Glutamatergic neuron (in vitro differentiated cells): ENCODE measurements at places on chromosomes 7 and 10. TPM values are rescaled to one million over a fixed set of nuclear protein-coding genes. Genes with fewer than 3 reads are reported as not detected.

WNT8B gene
- total RNA-seq = not detected

TRIL gene
- total RNA-seq = 1.4 TPM

COL13A1 gene
- total RNA-seq = 8.5 TPM

GRCh38 chr10:12597176-12597575 is 247.8 kb downstream of the CAMK1D start:
- H3K4me3 ChIP-seq = no peak overlapping the region
- peaks cover 3% of the 10 kb centered on the region for H3K27me3 ChIP-seq
- H3K36me3 ChIP-seq = peaks cover 10% of the 10 kb centered on the region
- H3K4me1 ChIP-seq = no peaks in the 10 kb centered on the region

DNA sequence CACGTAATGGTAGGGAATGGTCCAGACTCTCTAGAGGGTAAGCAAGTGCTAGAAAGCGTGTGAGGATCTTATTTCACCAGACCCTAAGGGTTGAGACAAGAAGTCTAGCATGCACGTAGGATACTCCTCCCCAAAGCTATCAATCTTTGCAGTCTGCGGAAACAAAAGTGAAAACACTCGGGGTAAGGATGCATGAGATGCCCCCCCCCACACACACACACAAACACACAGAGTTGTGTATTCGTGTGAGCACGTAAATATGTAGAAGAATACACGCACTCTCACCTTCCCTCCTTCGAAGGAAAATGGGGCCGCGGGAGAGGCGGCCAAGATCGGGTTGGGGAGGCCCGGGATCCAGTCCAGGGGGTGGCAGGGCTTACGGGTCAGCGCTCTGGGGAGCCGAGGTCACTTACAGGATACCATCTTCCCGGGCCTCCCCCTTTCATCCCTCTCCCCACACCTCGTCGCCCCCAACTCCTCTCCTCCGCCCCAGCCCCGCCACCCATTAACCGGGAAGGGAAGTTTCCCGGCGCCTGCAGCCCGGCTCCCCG is 455 bp downstream of the CUL2 start:
- no peaks in the 10 kb centered on the region for H3K36me3 ChIP-seq
- peak overlapping the region; percentile 94 for H3K27ac ChIP-seq
- DNase-seq = no peak
- peaks cover 8% of the 10 kb centered on the region for H3K27me3 ChIP-seq
- peaks cover 10% of the 10 kb centered on the region for H3K4me1 ChIP-seq

ANKRD30A gene
- total RNA-seq = not detected

DNA sequence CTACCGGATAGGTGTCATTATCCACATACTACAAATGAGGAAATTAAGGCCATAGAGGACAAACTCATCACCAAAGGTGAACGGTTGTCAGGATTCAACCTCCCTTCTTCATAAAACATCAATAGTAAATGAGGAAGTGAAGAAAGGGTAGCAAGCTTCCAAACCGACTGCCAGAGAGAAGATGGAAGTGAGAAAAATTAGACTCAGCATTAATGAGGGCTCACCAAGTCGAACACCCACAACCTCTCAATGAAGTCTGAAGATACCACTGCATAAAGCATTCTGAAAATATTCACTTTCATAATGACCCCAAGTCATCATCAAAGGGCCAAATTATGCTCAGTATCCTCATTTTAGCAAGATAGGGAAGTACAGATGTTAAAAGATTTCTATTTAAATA is 29.6 kb downstream of the ABCB4 start:
- no peaks in the 10 kb centered on the region for H3K36me3 ChIP-seq
- H3K4me1 ChIP-seq = peaks cover 4% of the 10 kb centered on the region
- H3K27ac ChIP-seq = no peak overlapping the region
- no peak overlapping the region for H3K4me3 ChIP-seq
- H3K27me3 ChIP-seq = no peaks in the 10 kb centered on the region
- no peak for DNase-seq

DNA sequence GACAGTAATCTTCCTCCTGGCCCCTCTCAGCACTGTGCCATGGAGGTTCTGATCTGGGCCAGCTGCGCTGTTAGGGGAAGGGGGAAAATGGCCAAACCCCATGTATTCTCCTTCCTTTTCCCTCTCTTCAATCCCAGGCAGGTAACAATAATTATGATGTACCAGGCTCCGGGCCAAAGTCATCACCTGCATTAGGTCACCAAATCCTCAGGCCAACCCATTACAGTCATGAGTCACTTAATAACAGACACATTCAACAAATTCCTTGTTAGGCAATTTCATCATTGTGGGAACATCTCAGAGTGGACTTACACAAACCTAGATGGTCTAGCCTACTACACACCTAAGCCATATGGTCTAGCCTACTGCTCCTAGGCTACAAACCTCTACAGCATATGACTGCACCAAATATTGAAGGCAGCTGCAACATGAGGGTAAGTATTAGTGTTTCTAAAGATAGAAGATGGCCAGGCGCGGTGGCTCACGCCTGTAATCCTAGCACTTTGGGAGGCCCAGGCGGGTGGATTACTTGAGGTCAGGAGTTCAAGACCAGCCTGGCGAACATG is 2.2 kb upstream of the HSPB1 start:
- H3K27ac ChIP-seq = no peak overlapping the region
- H3K36me3 ChIP-seq = no peaks in the 10 kb centered on the region
- DNase-seq = no peak
- no peak overlapping the region for H3K4me3 ChIP-seq
- no peaks in the 10 kb centered on the region for H3K4me1 ChIP-seq

DNA sequence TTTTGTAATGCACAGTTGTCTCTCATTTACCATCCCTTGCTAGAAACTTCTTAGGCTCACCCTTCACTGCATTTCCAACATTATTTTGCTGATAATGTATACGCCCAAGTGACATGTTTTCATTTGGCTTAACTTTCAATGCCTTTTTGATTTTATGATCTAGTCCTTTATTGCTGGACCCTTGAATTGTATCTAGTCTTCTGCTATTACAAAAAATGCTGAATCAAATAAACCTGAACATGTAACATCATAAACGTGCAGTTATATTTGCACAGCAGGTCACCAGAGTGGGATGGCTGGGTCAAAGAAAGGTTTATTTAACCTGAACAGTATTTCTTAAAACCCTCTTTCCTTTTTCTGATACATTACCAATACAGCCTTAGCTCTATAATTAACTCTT is 63.0 kb downstream of the MINDY3 start:
- DNase-seq = no peak
- H3K27me3 ChIP-seq = no peaks in the 10 kb centered on the region
- H3K36me3 ChIP-seq = no peaks in the 10 kb centered on the region
- H3K4me1 ChIP-seq = peaks cover under 1% of the 10 kb centered on the region

DNA sequence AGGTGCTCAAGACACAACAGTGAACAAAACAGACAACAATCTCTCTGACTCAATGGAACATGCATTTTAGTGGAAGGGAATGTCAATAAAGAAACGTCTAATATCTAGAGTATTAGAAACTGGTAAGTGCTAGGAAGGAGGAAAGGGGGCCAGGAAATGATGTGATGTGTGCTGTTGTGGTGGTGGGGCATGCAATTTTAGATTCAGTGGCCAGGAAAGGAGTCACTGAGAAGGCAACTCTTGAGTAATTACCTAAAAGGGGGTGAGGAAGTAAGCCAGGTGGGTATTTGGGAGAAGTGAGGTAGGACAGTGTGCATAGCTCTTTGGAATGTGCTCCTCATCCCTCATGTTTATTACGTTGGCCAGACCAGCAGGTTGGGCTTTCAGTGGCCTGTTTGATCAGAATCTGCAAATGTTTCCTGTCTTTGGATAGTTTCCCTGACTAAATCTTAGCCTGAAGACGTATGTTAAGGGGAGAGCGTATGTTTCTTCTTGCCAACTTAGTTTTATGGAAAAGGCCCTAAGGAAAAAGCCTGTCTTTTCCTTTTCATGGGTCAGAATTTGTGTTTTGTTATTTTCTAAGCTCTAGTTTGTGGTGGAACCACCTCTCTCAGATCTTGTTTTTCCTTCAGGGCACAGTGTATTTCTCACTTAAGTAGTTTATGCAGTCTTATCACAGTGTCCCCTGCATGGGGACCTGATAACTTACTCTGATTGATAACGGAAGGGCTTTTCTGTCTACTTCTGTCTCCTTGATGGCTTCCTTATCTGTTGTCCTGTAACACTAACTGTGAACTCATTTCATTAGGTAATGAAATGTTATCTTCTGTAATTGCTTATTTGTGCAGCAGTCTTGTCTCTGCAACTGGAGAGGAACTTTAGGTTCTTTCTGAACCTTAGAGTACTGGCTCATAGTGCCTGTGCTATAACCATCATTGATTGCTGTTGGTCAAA is 203.7 kb downstream of the AUTS2 start:
- peaks cover 4% of the 10 kb centered on the region for H3K27me3 ChIP-seq
- H3K36me3 ChIP-seq = no peaks in the 10 kb centered on the region
- DNase-seq = no peak
- no peak overlapping the region for H3K4me3 ChIP-seq

AQP1 gene
- total RNA-seq = not detected

GRCh38 chr10:124725171-124725631 is 19.0 kb downstream of the FAM53B start:
- no peak for DNase-seq
- H3K4me1 ChIP-seq = peaks cover 23% of the 10 kb centered on the region
- H3K36me3 ChIP-seq = no peaks in the 10 kb centered on the region
- H3K4me3 ChIP-seq = no peak overlapping the region
- H3K27me3 ChIP-seq = peaks cover 2% of the 10 kb centered on the region

LRRN3 gene
- 6.3 TPM for total RNA-seq

PROSER2 gene
- total RNA-seq = not detected

DNA sequence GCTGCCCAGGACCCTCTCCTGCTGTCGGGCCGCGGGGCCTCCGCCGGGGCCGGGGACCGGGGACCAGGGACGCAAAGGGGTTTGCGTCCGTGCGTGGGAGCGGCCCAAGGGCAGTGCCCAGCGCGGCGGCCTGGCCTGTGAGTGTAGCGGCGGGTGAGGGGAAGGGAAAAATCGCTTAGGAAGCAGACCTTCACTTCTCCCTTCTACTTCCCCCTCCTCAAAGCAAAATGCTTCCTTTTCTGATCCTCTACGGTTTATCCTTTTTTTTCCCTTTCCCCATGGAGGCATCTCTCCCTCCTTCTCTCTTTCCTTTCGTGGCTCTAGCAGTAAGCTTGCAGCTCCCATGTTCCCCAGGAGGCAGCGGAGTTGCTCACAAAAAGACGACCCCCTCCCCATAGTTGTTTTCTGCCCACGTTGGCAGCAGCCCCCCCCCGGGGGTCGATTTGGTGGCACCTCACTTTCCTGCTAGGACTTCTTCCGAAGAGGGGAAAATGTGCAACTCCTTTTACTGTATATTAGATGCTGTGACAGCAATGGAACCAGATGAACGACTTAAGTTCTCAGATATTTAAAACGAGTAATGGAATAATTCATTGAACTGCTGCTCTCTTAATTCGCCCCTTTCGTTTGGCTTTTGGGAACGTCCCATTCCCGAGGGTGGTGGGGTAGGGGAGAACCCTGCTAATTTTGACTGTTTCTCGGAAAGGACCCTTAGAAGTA is 724 bp downstream of the CAPZA2 start:
- peaks cover 9% of the 10 kb centered on the region for H3K27me3 ChIP-seq
- H3K4me1 ChIP-seq = peaks cover 24% of the 10 kb centered on the region
- peak overlapping the region; percentile 98 for H3K27ac ChIP-seq
- peak overlapping the region; percentile 98 for H3K4me3 ChIP-seq

DNA sequence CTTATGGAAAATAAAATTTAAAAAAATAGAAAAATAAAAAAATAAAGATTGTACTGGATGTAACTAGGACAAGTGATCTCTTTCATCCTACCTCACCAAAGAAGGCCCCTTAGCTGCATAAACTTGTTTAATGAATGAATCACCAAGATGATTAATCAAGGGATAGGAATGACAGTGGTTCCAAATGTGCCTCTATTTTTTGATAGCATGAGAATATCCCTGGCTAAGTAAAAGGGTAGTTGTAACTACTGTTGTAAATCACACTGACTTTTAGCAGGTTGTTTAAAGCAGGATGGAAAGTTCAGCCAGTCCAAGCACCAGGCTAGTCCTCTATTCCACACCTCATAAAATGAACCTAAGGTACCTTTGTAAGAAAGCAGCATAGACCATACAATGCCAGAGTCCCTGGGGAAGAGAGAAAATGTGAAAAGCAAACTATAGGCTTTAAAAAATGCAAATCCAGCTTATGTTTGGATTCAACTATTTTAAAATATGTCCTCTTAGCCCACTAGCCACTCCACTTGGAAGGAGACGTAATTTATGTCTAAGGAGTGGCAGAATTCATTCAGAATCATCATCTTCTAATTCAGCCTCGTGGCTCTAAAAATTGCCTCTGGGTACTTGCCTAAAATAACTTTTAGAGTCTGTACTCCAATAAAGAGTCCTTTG is 126.8 kb downstream of the SKIDA1 start:
- H3K4me1 ChIP-seq = peaks cover 2% of the 10 kb centered on the region
- H3K27me3 ChIP-seq = no peaks in the 10 kb centered on the region
- no peaks in the 10 kb centered on the region for H3K36me3 ChIP-seq
- H3K4me3 ChIP-seq = no peak overlapping the region
- no peak for DNase-seq
- H3K27ac ChIP-seq = no peak overlapping the region

DNA sequence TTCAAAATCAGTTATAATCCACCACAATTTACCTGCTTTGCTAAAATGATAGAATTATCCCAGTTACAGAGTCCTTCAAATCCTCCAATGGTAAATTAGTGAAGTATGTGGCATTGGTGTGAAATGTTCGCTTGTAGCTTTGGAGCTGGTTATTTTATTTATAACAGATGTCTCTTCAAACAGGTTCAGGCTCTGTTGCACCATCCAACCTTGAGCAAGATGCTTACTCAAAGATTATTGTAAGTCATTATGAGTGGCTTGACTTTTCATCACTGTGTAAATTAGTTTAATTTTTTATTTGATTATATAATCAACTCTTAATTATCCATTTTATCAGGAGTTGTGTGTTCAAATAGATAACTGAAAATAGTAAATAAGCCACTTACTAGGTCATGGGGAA is 99.4 kb downstream of the BTRC start:
- no peak overlapping the region for H3K4me3 ChIP-seq
- peaks cover 33% of the 10 kb centered on the region for H3K4me1 ChIP-seq
- H3K27me3 ChIP-seq = peaks cover 3% of the 10 kb centered on the region
- H3K36me3 ChIP-seq = no peaks in the 10 kb centered on the region
- no peak overlapping the region for H3K27ac ChIP-seq
- no peak for DNase-seq

- peaks cover 6% of the 10 kb centered on the region for H3K27me3 ChIP-seq
- peaks cover 51% of the 10 kb centered on the region for H3K4me1 ChIP-seq
- DNase-seq = peak; percentile 81
- peak overlapping the region; percentile 79 for H3K4me3 ChIP-seq
- H3K36me3 ChIP-seq = no peaks in the 10 kb centered on the region
Observed at GRCh38 chr7:15839416-15840100, 153.1 kb upstream of the MEOX2 start.

DNA sequence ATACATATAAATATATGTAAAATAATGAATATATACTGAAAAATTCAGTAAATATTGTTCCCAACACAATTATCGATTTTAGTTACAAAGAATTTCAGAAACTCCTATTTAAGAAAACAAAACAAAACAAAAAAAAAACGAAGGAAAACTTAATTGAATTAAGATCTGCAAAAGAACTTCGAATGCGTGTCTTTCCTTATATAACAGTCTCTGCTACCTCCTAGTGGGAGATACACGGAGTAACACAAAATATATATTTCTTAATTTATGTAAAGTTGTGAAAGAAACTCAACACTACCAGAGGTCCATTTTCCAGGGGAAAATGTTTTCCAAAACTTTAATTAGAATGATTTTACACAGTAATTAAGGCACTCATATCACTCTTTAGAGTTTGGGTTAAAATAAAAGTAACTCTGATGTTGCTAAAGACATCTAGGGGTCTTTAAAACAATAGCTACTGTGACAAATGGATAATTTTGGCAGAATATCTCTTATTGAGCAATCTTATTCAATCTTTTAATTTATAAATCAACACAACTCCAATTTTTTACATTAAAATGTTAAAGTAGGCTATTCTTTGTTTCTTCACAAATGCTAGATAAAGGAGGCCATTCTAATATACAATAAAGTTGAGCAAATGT is 41.6 kb downstream of the NEBL start:
- no peak overlapping the region for H3K27ac ChIP-seq
- H3K27me3 ChIP-seq = no peaks in the 10 kb centered on the region
- no peaks in the 10 kb centered on the region for H3K36me3 ChIP-seq
- H3K4me3 ChIP-seq = no peak overlapping the region
